ENCODE measurements at places on chromosomes 4 and X. TPM values are rescaled to one million over a fixed set of nuclear protein-coding genes. Genes with fewer than 3 reads are reported as not detected.
A peak's percentile ranks its signal among the peaks of the same experiment; 100 is the strongest.

The LIMCH1 gene
- 0.82 TPM for total RNA-seq

DNA sequence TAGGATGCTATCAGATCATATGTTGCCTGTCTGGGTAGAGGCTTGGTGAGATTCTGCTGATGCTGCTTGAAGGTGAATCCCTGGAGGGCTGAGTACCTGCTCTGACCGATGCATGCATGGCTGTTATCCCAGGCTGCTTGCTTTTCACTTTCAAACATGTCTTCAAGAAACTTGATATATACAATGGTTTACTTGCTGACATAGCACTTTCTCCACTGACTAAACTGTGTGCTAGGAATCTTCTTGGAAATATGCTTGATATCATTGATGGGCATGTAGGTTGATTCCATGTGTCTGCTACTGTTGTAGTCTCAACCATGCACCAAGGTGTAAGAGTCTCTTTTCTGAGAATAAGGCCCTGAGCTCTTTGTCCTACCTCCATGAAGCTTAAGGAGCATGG, 79.6 kb upstream of the WDR1 start:
- DNase-seq: no peak

GRCh38 chr4:143420227-143420626, 83.6 kb downstream of the GAB1 start:
- DNase-seq: no peak

- no peak for DNase-seq
These were observed 11.4 kb upstream of the TIMM8A start for GRCh38 chrX:101359966-101360365.

The FAM53A gene
- 1.6 TPM for total RNA-seq

DNA sequence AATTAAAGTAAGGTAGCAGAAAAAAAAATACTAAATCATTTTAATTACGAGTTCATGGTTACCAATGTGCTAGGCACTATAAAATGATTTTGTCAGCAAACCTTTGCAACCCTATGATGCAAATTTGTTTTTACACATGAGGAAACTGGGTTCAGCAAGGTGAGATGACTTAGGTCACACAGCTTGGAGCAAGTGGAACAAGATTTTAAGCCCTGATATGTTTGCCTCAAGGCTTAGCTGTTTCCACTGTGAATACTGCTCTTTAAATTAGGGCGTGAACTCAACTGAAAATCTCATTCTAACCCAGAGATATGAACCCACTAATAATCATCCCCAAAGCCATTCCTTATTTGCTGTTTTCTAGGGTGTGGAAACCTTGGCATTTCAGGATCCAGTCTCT, 86.3 kb downstream of the CEP44 start:
- no peak for DNase-seq

The NALF2 gene
- total RNA-seq: not detected

The PTPN13 gene
- 41.6 TPM for total RNA-seq

The FGFBP2 gene
- total RNA-seq: not detected

DNA sequence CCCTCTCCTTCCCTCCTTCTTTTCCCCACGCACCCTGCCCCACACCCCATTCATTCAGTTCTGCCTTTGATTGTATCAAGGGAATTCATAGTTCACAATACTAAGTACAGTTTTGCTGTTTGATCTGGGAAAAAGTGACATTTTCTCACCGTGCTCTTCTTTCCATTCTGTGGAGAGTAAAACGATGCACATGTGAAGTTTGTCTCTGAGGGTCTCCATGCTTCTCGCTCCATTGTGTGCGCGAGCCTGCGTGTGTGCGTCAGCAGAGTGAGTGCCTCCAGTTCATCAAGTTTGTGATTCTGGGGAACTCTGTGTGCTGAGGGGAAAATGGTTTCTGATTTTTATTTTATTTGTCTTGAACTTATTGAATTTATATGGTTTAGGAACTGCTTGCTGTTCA, 1.9 kb downstream of the STK26 start:
- DNase-seq: no peak

DNA sequence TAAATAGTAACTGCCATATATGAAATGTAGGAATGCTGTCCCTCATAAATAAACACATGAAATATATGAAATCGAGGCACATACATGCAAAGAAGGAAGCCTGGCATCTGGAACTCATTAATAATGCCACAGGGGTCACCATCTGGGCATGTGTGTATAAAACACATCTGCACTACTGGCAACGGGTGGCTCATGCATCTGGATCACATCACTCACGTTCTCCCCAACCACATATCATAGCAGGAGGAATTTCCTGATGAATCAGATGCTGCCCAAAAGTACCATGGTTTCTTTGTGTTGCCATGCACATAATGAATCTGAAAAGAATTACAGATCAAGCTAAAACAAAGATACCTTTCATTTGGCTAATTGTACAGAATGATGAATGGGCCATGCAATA, 28.6 kb downstream of the RNF175 start:
- DNase-seq: peak; percentile 89

DNA sequence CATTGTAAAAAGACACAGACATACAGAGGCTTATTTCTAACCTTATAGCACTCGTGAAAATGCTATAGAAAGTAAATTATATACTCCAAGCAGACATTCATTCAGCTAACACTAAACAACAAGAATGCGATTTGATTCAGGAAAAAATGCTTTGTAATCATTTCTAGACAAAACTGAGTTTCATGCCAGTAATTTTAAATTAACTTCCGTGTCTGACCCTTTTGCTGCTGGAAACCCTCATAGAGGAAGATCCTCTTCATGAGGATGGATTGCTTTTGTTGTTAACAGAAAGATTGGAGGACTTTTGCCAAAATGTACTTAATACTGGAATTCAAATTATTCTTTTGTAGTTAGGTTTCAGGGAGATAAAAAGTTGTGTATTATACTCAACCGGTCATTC, 43.3 kb downstream of the GUCY1A1 start:
- DNase-seq: no peak

DNA sequence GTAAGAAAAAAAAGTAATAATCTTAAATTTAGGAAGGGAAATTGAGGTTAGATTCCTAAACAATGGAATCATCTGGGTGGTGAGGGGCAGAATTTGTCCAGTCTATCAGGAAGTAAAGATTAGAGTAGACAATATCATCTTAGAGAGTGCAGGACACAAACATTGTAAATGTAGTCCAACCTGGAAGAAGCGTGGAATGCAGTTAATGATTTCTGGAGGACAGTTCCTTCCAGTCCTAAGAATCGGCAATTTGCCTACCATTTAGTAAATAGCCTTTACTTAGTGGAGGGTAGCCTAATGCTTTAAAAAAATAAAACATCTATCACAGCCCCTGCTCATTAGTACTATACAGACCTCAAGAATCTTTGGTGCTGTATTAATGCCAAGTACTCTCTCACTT, 147.5 kb upstream of the TTC29 start:
- no peak for DNase-seq

DNA sequence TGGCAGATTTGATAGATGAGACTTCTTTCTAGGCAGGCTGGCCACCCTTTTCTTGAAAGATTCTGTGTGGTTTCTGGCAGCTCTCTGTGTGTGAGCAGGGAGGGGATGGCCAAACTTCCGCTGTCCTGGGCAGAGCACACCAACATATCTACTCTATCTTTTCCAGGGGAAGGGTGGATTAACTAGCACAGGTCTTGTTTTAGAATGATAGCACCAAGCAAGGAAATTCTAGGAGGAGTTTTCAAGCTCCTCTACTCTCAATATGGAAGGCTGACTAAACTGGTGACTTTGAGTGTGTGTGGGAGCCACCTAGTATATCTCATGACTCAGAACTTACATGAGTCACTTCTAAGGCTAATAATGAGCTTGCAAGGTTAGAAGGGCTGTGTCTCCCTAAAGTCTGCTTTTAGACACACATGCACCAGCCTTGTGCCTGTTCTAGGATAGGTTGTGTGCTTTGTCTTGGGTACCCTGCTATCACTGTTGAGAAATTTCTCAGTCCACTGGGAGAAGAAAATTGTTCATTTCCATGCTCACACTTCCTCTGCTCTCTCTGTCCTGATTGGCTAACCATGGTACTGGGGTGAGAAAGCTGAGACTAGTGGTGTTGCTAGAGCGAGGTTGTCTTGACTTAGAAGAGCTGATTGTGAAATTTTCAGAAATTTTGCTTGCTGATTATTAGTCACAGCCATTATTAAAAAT, 72.9 kb downstream of the YIPF6 start:
- peak; percentile 76 for DNase-seq

- DNase-seq: no peak
These were observed 105.1 kb upstream of the ADGRL3 start for GRCh38 chr4:61094854-61095598.

The RBM46 gene
- not detected for total RNA-seq

DNA sequence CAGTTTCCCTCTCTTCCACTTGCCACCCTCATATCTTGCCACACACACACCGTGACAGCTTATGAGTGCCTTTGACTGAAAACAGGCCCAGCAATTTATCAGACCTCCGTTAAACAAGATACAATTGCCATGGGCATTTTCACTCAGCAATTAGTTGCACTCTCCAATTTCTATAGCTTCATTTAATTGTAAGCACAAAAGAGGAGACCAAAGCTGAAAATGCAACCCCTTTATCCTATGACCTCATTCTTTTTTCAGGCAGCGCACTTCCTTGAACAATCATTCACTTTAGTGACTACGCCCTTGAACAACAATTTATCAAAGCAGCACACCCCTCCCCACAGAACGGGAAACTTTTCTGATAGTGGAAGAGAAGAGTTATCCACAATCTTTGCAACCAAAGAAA, 4.1 kb downstream of the POF1B start:
- DNase-seq: no peak

DNA sequence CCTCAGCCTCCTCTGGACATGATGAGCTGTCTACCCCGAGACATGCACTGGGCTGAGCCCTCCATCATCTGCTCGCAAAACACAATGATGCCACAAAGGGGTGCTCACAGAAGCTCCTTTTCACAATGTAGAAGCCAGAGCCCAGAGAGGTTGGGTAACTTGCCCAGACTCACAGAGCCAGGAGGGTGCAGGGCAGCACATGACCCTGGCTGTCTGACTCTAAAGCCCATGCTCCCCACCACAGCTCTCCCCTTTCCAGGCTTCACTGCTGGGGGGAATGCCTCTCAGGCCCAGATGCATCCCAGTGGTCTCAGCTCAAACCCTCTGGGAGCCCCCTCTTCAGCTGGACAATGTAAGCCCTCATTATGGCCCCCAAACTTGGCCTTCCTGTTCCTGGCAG, 98.4 kb upstream of the AFAP1 start:
- no peak for DNase-seq

The CTAG1B gene
- not detected for total RNA-seq

The ARHGEF6 gene
- 10.0 TPM for total RNA-seq

- DNase-seq: no peak
These were observed 931.7 kb downstream of the CENPC start for GRCh38 chr4:66613591-66613990.

DNA sequence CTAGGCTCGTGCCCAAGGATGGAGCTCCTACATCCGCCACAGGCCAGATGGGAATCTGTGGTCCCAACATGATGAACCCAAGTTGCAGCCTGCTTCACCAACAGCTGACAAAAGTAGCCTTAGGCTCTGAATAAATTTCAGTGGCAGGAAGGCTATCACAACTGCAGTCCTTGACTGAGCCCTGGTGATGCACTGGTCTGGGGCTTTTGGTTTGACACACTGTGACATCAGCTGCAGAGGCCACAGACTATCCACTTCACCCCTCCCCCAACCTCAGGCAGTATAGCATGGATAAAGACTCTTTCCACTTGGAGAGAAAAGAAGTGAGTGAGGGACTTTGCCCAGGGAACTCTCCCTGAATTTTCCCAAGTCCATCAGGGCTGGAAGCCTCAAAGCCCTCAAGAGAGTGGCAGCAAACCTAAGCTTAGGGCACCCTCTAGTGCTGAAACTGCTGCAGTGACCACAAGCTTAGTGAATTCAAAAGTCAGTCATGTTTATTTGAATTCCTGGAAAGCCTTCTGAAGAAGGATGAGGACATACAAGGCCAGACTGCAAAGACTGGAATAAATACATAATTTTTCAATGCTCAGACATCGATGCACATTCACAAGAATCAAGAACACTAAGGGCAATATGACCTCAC, 135.0 kb upstream of the TENT5D start:
- peak; percentile 40 for DNase-seq

DNA sequence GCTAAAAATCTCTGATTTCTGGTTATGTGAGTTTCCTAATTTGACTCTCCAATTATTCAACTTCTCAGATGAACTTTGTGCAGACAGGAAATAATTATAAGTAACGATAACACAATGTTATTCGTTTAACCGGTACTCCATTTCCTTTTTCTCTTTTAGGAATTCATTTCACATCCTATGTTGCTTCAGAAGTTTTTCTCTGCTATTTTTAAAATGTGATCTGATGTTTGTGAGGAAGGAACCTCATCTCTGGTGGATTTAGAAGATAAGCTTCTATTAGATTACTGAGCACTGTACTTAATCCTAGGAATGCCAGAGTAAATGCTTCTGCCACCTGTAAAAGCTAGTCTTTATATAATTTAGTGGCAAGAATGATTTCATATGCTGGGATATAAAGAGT, 116.0 kb upstream of the ETNPPL start:
- no peak for DNase-seq

The GABRE gene
- 29.4 TPM for total RNA-seq

The TRIM60 gene
- total RNA-seq: not detected

DNA sequence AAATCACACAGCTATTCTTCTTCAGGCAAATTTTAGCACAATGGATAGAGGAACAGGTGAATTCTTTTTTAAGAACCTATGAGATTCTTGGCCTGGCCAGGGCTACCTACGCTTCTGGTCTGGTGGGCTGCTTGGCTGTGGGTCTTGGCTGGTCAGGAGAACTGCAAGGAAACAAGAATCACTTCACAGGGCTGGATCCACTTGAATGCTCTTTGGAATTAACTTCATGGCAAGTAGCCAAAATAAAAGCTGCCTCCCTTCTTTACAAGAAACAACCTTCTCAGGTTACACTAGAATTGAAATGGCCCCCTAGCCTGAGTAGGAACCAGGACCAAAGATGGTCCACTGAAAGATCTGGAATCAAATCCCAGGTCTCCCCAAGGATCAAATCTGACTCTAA, 519.1 kb downstream of the IQCM start:
- DNase-seq: no peak

The SCRG1 gene
- 0.49 TPM for total RNA-seq

The MAGIX gene
- total RNA-seq: 2.9 TPM

DNA sequence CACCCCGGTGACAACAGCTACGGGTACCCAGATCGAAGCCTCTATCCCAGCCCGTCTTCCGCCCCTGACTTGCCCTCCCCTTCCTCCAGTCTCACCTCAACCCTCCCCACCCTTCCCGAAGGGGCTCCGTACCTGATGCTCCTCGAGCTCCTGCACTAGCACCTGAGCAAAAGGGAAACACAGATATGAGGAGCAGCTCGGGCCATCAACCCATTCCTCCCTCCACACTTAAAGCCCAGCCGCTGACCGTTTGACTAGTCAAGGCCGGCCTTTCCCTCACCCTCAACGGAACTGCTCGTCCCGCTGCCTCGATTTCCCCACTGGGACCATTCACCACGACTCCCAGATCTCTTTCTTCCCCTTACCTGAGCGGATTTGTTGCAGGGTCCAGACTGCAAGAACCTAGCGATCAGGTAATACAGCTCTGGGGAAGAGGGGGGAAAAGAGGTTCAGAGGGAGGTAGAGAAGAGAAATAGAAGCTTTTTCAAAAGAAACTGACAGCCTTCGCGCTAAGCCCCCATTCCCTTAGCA, 731 bp downstream of the BRWD3 start:
- DNase-seq: no peak

GRCh38 chr4:157072002-157072401, 3.9 kb upstream of the GLRB start:
- DNase-seq: peak; percentile 34
